Hematopoietic multipotent progenitor cell treated with erythropoietin and hydrocortisone succinate and interleukin-3 and kit ligand, for 17 days (in vitro differentiated cells): ENCODE measurements at places on chromosomes 5 and 9.
A peak's percentile ranks its signal among the peaks of the same experiment; 100 is the strongest.

DNA sequence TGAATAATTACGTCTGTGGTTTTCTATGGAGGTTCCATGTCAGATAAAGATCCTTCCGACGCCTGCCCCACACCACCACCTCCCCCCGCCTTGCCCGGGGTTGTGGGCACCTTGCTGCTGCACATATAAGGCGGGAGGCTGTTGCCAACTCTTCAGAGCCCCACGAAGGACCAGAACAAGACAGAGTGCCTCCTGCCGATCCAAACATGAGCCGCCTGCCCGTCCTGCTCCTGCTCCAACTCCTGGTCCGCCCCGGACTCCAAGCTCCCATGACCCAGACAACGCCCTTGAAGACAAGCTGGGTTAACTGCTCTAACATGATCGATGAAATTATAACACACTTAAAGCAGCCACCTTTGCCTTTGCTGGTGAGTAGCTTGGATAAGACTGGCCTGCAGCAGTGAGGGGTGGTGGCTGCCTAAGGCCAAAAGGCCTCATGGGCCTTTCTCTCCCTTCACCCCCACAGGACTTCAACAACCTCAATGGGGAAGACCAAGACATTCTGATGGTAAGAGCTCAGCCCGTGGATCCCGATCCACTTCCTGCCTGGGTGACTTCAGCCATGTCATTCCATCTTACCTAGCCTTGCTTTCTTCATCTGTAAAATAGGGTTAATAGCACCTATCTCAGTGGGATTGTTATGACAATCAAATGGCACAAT is at the start of gene IL3:
Gene IL3 (plus strand): TSS at position 155 of the 661 bp plus-strand sequence. CDS start 52 bp downstream, at position 207.
- DNase-seq: no peak

DNA sequence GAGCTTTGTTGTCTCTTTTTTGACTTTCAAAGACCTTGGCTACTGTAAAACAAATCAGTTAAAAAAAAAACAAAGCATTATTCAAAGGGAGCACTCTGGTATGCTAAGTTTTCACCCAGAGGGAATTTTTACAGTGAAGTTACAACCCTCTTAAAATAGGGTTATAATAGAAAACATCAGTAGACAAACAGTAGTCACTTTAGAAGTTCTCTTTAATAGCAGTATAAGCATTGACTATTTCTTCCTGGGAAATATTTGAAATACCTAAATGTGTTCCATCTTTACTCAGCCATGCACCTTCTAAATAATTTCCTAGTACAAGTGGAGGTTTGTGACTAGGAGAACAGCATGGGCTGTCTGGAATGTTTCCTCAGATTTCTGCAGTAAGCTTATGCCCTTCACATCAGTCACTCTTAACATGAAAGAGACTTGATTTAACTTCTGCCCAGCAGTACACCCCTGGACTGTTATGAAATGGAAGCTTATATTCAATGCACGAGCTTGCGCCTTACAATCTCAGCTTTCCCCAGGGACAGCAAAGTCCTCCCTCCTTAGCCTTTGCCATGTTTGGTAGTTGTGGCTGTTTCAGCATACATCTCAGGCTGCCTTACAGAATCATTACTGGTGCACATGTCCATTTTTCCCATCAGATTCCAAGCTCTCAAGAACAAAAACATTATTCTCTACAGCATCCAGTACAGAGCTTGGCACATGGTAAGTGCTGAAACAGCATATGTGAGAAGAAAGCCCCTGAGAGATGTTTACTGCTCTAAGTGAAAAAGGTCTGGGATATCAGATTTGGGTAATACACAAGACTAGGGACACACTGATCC is 191.5 kb downstream of the ZNF608 start:
- DNase-seq: no peak

- DNase-seq: peak; percentile 72
Observed at GRCh38 chr5:95938347-95938746, 23.3 kb downstream of the ELL2 start.

GRCh38 chr5:67695369-67695768 is 498.8 kb upstream of the CD180 start:
- no peak for DNase-seq

DNA sequence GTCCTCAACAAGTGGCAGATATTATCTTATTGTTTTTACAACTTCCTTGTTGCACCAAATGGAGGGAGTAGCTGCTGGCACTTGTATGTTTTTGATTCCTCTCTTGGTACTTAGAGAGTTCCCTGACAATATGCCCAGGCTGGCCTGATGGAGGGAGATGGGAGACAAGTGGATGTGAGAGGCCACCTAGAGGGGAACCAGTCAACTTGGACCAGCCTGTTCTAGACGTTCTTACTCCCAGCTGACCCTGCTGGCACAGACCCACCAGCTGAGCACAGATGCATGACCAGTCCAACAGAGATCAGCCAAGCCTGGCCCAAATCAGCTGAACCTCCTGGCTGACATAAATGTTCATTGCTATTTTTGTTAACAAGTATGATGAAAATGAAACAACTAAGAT is 60.9 kb upstream of the GDNF start:
- no peak for DNase-seq

- DNase-seq: no peak
Observed at GRCh38 chr5:142930395-142931110, 160.4 kb downstream of the ARHGAP26 start.

GRCh38 chr9:138101444-138102234 is 224.1 kb downstream of the CACNA1B start:
- DNase-seq: no peak

DNA sequence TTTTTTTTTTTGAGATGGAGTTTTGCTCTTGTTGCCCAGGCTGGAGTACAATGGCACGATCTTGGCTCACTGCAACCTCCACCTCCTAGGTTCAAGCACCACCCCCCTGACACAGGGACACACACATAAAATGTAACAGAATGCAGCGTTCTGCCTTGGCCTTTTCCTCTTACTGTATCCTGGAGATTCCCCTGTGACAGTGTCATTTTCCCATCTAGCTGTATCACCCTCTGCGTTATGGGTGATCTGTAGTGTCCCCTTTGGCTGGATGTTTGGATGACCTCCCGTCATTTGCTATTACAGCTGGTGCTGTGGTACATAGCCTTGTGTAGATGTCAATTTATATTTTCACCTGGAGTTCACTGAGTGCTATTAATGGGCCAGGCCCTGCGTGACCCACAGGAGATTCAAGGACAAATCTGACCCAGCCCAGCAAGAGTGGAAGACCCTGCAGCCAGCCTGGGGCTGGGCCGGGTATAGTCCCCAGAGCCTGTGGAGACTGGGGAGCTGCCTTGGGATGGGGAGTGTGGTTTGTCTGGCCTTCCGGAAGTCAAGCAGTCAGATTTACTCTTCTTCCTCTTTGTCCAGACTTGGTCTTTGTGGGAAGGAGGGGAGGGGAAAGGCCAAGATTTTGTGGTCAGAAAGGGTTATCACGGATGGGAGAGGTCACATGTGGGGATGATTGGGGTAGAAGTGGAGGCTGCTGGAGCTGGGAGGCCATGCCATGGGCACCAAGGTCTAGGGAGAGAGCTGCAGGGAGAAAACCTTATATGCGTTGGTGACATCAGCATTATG is 43.6 kb downstream of the ERGIC1 start:
- DNase-seq: no peak

- no peak for DNase-seq
Observed at GRCh38 chr5:98735806-98736507, 37.5 kb upstream of the RGMB start.

DNA sequence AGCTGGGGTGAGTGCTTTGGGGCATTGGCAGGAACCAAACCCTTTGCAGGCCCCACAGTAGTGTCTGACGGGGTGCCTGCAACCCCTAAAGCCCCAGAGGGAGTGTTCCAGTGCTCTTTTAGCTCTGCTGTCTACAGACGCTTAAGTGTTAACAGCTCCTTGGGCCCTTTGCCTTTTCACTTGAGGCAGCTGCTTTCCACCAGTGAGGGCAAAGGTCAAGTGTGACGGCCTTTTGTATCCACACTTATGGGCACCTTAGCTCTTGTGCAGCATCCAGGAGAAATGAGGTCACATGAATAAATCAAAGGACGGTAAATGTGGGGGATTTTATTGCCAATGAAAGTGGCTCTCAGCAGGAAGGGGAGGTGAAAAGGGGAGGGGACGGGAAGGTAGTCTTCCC is 241.4 kb upstream of the PCSK5 start:
- DNase-seq: no peak

- no peak for DNase-seq
Observed at GRCh38 chr9:14085810-14086209, 228.1 kb downstream of the NFIB start.

GRCh38 chr5:11525020-11525419 is 379.2 kb downstream of the CTNND2 start:
- DNase-seq: no peak

GRCh38 chr5:108379722-108380530 is 2.0 kb downstream of the FBXL17 start:
- DNase-seq: no peak

GRCh38 chr5:105632043-105632442 is 2038.7 kb downstream of the EFNA5 start:
- DNase-seq: no peak

DNA sequence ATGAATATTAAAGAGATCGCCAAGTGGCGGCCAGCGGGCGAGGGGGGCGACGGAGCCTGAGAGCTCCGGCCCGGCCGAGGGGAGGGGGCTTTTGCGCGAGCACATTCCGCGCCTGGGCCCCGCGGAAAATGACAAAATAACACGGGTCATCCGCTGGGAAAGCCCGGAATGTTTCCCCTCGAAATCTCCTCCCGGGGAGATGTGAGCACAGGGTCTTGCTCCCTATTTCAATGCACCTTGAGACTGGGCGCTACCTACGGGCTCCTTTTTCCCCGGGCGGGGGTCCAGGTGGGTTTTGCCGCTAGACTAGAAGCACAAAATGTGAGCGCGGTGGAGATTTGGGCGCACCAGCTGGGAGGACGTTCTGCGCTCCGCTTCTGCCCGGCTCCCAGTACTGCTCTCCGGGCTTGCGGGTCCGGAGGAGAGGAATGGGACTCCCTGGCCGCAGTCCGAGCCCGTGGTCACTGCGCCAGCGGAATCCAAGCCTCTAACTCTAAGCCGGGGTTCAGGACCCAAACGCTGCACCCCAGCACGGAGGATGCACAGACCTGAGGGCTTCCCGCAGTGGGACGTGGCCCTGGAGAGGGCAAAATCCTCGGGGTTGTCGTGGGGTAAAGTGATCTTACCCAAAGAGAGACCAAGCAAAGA is 2.8 kb upstream of the PRDM12 start:
- no peak for DNase-seq

DNA sequence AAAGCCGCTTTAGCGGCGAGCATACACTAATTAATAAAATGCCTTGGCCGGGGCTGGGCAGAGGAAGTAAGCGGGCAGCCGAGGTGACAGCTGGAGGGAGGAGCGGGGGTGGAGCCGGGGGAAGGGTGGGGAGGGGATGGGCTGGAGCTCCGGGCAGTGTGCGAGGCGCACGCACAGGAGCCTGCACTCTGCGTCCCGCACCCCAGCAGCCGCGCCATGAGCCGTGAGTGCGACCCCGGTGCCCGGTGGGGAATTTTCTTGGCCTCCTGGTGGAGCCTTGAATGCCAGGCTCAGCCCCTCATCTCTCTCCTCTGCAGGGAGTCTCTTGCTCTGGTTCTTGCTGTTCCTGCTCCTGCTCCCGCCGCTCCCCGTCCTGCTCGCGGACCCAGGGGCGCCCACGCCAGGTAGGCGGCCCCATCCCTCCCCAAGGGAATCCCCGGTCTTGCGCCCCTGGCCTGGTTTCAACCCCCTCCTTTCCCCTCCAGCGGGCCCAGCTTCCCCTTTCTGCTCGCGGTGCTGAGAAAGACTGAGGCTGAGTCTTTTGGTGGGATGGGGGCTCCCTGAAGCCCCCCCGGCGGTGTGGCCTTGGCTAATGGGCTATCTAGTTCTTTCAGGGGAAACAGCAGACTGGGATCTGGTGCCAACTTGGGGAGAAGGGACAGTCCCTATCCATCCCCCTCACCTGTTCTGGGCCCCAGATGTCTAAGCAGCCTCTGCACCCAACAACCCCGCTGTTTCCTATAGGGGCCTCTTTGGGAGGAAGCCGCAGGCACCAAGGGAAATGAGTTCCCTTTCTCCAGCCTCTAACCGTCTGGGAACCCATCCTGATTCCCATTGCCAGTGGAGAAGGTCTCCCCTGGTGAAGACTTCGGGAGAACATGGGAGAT is at the start of gene PTGS1:
Gene PTGS1 (plus strand): TSS at position 156 of the 887 bp plus-strand sequence. CDS start 61 bp downstream, at position 217.
- DNase-seq: no peak

GRCh38 chr5:59173578-59173977 is 590.7 kb downstream of the RAB3C start:
- no peak for DNase-seq

- DNase-seq: peak; percentile 52
Observed at GRCh38 chr9:131277910-131278701, 1.8 kb upstream of the FAM78A start.

DNA sequence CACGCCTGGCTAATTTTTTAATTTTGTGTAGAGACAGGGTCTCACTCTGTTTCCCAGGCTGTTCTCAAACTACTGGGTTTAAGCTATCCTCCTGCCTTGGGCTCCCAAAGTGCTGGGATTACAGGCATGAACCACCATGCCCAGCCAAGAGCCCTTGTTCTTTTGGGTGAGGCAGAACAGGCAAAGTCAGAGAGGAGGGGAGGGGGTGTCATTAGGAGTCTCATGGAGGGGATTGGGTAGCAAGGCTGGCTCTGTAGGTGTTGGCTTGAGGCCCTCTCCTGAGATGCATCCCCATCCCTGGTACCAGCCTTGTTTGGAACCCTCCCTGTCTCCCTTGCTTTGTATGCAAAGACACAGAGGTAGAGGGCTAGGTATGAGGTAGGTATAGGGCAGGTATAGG is 24.1 kb downstream of the GSN start:
- no peak for DNase-seq

DNA sequence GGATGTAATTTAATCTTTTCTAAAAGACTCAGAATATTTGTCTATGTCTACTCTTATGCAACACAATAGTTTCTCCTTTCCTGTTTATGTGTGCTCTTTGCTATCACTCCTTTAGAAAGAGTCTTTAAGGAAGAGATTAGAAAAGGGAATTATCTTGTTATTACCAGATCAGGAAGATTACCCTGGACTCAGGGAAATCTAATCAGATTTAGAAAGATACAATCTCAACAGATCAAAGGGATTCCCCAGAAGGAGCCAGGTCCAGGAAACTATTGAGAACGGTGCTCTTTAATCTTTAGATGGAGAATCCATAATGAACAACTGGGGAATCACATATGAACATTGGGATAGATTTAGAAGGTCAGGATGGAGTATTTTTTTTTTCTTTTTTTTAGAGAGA is 32.4 kb upstream of the ZFR start:
- no peak for DNase-seq

- no peak for DNase-seq
Observed at GRCh38 chr9:90515510-90515909, 127.1 kb downstream of the DIRAS2 start.

GRCh38 chr9:83572524-83572923 is 34.3 kb upstream of the FRMD3 start:
- DNase-seq: no peak

DNA sequence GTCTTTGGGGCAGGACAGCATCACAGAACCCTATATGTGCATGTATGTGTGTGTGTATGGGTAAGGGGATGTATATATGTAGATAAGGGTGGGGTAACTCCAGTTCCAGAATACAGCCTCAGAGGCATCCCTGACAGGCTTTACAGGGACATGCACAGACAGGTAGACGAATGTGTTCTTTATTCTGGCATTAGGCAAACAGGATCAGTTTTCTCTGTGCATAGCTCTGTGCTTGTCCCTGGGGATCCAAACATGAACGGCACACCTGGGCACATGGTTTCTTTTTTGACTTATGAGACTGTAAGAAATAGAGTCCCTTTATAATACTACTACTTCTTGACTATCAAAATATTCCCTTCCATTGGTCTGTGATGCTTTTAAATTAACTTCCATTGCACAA is 120.6 kb downstream of the TRIO start:
- DNase-seq: no peak

GRCh38 chr9:95486318-95486717 is 30.5 kb downstream of the PTCH1 start:
- DNase-seq: no peak
